H1 (cell line): ENCODE measurements at places on chromosomes 5 and 9. TPM values are rescaled to one million over a fixed set of nuclear protein-coding genes. Genes with fewer than 3 reads are reported as not detected.

Gene SLC24A2
- total RNA-seq, result 6.4 and 6.5 TPM in 2 replicates

Gene ZDHHC11B
- 1.9 and 2.5 TPM in 2 replicates for total RNA-seq

Gene DMRTA1
- 3.0 and 3.3 TPM in 2 replicates for total RNA-seq

Gene PCSK1
- 2.7 and 3.2 TPM in 2 replicates for total RNA-seq

Gene SKP1
- total RNA-seq, result 326 and 332 TPM in 2 replicates

Gene DNAH5
- 0.50 and 0.73 TPM in 2 replicates for total RNA-seq

Gene GOLM1
- 88.9 and 89.4 TPM in 2 replicates for total RNA-seq

Gene LHX3
- total RNA-seq, result not detected in 2 replicates

Gene ENG
- total RNA-seq, result 4.2 and 4.4 TPM in 2 replicates

Gene ENHO
- total RNA-seq, result 12.2 and 14.1 TPM in 2 replicates
